ENCODE measurements at places on chromosomes 4 and X. TPM values are rescaled to one million over a fixed set of nuclear protein-coding genes. Genes with fewer than 3 reads are reported as not detected.

DNA sequence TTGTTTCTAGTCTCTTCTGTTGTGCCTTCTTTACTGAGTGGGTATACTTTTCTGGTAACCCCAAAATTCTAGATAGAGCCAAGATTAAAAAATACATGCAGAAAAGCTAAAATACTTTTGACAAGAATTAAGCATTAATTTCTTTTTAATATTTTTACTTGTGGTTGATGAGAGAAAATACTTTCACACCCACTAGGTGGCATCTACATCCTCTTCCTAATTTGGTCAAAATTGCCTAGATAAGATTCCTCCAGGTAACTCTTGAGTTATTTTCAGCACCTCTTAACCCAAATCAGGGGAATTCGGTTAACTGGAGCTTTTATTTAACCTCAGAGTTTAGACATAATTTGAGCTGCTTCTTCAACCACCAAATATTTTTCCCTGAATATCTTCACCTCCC, 28.4 kb upstream of the COX7B2 start:
- no peak for DNase-seq

GRCh38 chr4:38017609-38018008, 57.4 kb downstream of the PTTG2 start:
- no peak for DNase-seq

DNA sequence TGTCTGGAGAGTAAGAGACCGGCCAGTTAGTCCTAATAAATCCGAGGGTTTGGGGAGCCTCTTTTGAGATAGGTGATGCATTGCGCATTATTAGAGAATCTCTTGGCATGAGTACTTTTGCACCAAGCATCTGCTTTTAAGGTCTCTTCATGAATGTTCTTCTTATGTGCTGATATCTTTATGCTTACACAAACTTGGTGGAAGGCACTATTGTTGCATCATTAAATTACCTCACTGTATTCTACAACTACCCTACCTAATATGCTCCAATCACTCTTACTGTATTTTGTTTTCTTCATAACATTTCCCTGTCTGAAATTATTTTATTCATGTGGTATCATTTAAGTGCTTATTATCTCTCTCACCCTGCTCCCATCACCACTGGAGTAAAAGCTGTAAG, 151.6 kb downstream of the PALLD start:
- DNase-seq = no peak

DNA sequence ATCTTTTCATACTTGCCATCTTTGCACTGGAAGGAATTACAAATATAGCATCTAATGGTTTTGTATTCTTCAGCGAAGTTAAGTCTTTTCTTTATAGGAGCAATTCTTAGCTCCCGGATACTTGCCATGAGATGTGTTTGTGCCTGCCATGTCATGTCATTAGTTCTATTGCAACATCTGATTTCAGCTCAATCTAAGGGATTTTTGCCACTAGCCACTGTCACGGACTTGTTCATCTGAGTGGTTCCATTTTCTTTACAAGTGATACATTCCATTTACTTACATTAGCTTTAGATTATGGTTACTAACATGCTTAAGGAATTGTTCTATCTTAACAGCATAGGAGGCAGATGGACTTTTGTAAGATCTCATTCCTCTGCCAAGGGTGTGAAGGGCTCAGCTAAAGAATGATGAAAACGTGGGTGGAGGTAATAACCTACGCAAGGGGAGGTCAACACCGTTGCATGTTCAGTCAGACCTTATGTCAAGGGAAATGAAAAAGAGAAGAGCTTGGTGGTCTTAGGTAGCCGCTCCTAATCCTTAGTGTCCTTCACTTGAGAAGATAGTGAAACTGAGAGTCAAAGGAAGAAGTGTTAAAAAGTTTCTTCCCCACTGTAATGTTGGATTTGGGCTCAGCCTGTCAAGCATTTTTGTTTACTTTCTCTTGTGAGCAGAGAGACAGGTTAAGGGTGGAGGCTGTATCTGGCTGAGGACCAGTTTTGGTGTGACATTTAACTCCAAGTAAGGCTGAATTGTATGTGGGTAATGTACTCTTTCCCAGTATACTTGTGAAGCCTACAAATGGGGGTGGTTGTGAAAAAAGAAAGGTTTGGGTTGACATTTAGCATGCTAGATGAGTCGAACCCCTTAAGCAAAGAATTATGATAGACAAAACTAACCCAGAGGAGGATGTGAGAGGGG, 3.6 kb upstream of the KLHL2 start:
- no peak for DNase-seq

GRCh38 chrX:87706134-87706533, 188.5 kb downstream of the KLHL4 start:
- DNase-seq = no peak

Gene ADAM29
- total RNA-seq = not detected

- DNase-seq = no peak
Measured at GRCh38 chr4:147246096-147246495, 234.8 kb upstream of the EDNRA start.

- DNase-seq = no peak
Measured at GRCh38 chr4:53804719-53805118, 213.4 kb upstream of the LNX1 start.

Gene CCSER1
- not detected for total RNA-seq

DNA sequence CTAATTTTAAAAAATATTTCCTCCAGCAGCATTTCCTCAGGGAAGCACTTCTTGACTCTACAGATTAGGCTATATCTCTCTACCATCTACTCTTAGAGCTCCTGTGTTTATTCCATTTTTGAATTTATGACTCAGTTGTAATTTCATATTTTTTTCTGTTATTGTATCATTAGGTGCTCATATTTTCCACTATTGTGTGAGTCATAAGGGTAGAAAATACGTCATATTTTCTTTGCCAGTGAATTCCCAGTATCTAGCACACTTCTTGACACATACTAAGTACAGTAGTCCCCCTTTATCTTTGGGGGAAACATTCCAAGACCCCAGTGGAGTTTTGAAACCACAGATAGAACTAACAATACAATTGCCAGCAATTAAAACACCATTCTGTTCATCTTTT, 431.2 kb downstream of the GASK1B start:
- DNase-seq = no peak

Gene MMRN1
- not detected for total RNA-seq

- DNase-seq = peak; percentile 31
Measured at GRCh38 chr4:113116414-113117357, 67.2 kb downstream of the ANK2 start.

GRCh38 chrX:68927178-68927577, 98.4 kb downstream of the EFNB1 start:
- DNase-seq = no peak

GRCh38 chr4:73585345-73585744, 34.9 kb downstream of the RASSF6 start:
- DNase-seq = no peak

Gene USP46
- 12.4 TPM for total RNA-seq

- DNase-seq = no peak
Measured at GRCh38 chrX:31449965-31450364, 378.1 kb upstream of the FTHL17 start.

- no peak for DNase-seq
Measured at GRCh38 chr4:36163198-36163597, 81.1 kb downstream of the ARAP2 start.

GRCh38 chrX:153738056-153738605, 13.5 kb downstream of the ABCD1 start:
- DNase-seq = peak; percentile 78

DNA sequence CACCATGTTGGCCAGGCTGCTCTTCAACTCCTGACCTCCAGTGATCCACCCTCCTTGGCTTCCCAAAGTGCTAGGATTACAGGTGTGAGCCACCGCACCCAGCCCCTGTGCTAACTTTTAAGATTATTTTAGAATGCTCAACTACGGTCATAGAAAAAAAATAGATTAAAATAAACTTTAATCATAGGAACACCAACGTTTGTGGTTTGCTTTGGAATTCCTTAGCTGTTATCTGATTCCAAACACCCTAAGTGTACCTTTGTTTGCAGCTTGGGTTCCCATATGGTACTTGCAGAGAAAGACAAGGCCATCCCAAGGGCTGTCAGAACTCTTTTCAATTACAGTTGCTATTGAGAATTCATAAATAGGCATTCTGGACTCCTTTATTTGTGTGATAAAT, 90.1 kb upstream of the EFHC2 start:
- DNase-seq = no peak

- no peak for DNase-seq
Measured at GRCh38 chr4:149723065-149723464, 92.6 kb downstream of the IQCM start.

Gene PCDH7
- 3.8 TPM for total RNA-seq

DNA sequence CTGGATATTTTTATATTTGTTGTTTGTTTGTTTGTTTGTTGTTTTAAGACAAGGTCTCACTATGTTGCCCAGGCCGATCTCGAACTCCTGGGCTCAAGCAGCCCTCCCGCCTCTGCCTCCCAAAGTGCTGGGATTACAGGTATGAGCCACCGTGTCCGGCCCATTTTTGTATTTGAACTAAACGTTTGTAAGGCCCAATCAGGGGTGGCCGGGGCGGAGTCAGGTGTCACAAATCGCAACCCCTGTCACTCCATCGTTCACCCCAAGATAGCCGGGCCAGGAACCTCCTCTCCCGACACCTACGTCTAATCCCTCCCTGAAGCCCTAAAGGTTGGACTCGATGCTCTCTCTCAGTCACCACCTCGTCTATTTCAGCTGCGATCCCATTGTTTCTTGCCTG, 722 bp upstream of the EFHC2 start:
- DNase-seq = no peak

DNA sequence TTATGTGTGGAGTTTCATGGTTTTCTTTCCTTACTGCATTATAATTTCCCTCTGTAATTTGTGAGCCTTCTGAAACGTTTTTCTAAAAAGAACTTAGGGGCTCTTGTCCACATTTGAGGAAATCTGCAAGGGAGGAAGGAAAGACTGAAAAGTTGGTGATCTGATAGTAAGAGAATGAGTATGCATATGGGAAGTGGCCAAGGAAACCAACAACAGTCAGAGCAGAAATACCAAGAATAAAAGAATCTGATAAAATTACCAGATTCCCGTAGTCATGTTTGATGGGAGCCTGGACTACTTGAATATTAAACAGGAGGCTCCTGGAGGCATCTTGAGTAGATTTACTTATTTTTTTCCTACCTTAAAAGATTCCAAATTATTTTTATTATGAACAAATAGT, 50.1 kb downstream of the MEPE start:
- DNase-seq = no peak

- no peak for DNase-seq
Measured at GRCh38 chr4:182194091-182194824, 48.9 kb upstream of the TENM3 start.

All from osteoblast (primary cell).